Mammary epithelial cell (primary cell): ENCODE measurements at places on chromosomes 12 and 14. TPM values are rescaled to one million over a fixed set of nuclear protein-coding genes. Genes with fewer than 3 reads are reported as not detected.

Gene AKAP6
- 4.8 and 6.1 TPM in 2 replicates for total RNA-seq

Gene ANO2
- 0.35 TPM in 1 of 2 replicates, not detected in the other for total RNA-seq

DNA sequence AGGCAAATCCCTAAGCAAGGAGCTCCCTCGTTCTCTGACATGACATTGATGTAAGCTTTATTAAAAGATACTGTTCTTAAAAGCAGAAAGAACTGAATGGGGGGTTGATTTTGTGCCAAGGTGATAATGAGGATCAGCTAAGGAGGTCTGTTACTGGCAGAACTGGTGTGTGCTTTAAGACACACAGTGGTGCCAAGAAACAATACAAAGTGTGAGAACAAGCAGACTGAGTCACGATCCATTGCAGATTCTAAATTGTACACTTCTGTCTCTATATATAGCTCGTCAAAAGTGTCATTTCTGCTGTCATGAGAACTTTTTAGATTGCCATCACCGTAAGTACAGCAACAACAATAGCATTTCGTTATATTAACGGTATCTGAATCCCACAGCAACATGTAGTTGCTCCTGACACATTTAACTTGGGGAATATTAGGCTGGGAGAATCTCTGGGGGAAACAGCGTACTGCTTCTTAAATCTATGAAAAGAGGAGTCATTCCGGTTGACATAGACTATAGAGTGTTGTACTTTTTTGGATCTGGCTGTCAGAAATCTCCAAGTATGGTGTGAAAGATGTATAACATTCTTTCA lies 151.3 kb upstream of the PRKD1 start:
- DNase-seq, result no peak

- DNase-seq, result no peak
Measured at GRCh38 chr14:77475432-77476115, 17.7 kb downstream of the AHSA1 start.

DNA sequence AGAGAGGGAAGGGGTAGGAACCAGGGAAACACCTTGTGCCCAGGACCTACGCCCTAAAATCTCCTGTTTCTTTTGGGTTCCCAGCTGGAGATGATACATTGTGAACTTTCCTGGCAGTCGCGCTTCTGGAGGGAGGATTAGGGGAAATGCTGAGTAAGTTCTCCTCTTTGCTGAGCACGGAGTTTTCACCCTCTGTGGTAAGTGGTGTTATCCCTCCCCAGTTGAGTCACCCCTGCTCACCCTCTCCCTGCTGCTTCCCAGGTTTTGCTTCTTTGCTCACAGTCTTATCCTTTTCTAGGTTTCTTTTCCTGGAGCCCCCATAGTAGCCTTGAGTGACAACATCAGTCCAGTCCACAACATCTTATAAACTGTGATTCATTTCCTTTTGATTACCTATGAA lies 789.1 kb downstream of the TMEM121 start:
- DNase-seq, result no peak

DNA sequence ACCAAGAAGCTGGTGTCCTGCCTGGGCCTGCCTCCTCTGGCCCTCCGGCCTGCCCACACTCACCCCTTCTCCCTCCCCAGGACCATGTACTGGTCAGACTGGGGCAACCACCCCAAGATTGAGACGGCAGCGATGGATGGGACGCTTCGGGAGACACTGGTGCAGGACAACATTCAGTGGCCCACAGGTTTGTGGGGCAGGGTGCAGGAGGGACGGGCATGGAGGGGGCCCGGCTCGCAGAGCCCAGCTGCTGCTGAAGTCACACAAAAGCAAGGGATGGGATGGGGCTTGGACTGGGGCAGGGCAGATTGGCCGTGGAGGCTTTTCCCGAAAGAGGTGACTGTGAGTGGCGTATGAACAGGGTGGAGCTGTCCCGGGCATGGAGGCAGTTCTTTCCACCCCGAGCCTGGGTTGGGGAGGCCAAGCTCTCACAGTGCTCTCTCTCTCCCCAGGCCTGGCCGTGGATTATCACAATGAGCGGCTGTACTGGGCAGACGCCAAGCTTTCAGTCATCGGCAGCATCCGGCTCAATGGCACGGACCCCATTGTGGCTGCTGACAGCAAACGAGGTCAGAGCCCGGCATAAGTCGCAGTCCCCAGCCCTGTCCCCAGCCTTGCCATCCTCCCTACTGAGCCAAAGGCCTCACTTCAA lies 7.8 kb upstream of the NXPH4 start:
- DNase-seq, result no peak

DNA sequence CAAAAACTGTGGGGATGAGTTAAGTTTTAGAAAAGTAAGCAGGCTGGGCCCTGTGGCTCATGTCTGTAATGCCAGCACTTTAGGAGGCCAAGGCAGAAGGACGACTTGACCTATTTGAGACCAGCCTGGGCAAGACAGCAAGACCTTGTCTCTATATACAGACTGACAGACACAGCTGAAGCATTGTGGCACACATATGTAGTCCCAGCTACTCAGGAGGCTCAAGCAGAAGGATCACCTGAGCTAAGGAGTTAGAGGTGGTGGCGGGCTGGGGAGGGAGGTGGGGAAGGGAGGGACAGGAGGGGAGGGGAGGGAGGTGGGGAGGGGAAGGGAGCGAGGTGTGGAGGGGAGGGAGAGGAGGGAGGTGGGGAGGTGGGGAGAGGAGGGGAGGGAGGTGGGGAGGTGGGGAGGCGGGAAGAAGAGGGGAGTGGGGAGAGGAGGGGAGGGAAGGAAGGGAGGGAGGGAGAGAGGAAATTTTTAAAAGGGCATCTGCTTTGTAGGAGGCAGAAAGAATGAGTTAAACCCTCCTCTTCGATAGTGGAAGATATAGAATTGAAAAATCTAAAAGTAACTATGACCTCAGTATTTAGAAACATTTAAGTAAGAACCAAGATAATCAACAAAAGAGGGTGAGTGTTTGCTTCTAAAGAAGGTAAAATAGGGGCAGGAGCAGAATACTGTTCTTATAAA lies 30.9 kb downstream of the MED13L start:
- no peak for DNase-seq

GRCh38 chr12:571795-572531 lies 91.3 kb downstream of the NINJ2 start:
- DNase-seq, result peak; percentile 38
